ENCODE measurements at places on chromosomes 2 and 18.

- no peak for DNase-seq
These were observed 205.7 kb downstream of the ALK start for GRCh38 chr2:29715655-29716054.

DNA sequence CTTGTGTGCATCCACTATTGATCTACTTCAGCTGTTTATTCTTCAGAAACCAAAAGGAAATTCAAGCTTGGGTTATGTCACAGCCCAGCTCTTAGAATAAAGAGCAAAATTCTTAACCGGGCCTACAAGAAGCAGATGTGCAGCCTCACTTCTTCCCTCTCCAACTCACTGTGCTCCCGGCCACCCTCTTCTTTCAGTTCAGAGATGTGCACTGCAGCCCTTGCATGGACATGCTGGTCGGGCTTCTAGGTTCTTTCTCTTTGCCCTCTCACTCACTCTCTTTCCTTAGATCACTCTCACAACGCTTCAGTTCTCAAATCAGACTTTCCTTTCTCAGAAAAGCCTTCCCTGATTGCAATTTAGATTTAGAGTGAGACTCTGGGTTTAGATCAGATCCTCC lies 104.1 kb downstream of the CHN1 start:
- no peak for DNase-seq

DNA sequence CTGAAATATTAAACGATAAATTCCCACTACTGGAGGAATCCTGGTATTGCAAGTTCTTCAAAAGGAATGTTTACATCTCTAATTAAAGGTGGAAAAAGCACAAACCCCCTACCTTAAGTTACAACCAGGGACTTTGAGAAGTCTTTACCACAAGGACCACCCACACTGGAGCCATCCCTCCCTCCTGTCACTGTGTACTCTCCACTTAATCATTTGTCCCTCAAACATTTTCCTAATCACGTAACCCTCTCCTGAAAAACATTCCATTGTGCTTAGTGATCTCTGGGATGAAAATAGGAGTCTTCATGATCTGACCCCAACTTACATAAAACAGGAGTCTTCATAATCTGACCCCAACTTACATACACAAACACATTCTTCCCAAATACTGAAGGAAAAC lies 85.7 kb downstream of the SUCLG1 start:
- DNase-seq, result no peak

DNA sequence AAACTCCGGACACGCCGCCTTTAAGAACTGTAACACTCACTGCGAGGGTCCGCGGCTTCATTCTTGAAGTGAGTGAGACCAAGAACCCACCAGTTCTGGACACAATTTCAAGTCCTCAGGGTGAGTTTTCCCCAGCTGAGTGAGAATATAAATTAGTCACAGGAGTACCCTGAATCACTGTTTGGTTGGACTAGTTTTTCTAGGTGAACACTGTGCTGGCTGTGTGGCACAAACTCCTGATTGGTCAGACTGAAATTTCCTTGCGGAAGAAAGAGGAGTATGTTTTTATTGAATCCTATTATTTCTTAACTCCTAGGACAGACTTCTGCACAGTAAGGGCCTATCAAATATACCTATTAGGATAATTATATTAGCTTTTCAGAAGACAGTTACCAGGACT lies 288.1 kb upstream of the UBE2E3 start:
- DNase-seq, result no peak

GRCh38 chr18:45749918-45750689 lies 26.1 kb downstream of the SLC14A1 start:
- DNase-seq, result no peak

DNA sequence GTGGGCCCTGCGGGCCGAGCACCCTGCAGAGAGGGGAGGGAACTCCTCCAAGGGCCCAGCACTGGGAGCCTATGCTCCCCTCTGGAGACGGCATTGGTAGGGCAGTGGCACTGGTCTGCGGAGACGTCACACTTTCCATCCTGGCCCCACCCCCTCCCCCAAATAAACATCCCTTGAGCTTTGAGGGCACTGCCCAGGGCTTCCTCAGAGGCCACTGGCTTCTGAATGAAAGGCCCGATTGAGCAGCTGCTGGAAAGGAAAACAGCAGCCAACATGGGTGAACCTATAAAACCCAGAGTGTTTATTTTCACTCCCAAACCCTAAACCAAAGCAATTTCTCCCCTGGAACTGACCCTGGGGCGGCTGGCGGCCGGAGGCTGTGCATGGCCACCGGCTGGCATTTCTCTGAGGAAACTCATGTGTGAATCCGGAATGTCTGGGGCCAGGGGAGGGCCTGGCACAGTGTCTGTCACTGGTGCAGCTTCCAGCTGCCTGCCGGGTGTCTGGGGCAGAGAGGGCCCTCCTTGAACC lies 138.9 kb downstream of the DYSF start:
- DNase-seq, result no peak

- DNase-seq, result no peak
These were observed 58.2 kb downstream of the ANKMY1 start for GRCh38 chr2:240499309-240500301.

GRCh38 chr18:44466997-44467396 lies 213.7 kb upstream of the SETBP1 start:
- DNase-seq, result no peak

DNA sequence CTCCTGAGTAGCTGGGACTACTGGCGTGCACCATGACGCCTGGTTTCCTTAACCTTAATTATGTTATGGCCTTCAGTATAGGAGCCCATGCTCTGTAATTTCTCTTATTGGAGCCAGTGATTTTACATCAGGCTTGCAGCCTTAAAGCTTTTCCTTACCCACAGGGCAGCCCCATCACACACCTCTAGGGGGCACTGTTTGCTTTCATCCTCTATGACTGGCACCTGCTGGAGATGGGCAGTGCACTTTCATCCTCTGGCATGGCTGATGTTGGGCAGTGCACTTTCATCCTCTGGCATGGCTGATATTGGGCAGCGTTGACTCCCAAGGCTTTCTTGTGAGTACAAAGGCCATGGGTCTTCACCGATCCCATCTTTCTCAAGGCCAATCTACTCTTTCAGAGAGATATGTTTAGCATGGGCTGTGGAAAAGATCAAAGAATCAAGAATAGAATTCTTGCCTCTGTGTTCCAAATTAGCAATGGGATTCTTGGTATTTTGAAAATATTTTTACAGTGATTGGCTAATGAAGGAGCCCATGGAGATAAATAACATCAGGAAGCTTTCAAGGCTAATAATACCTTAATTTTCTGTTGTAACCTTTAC lies 80.7 kb upstream of the MEX3C start:
- DNase-seq, result no peak

DNA sequence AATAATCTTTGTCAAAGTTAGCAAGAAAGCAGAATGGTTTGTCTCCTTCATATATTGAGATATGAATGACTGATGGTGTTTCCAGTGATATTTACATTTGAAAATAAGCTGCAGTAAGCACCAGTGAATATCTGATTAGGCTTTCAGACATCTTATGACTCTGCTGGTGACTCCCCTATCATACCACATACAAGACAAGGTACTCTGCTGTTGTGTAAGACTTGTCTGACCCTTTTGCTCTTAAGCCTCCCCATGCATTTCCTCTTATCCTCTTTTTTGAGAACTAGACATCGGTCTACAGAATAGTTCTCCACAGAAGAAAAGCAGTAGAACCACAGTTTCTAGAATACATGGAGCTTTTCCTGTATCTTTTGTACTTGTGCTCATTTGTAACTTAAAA lies 9.3 kb downstream of the POLI start:
- DNase-seq, result no peak

Measured in stimulated activated CD8-positive, alpha-beta memory T cell treated with anti-CD3 and anti-CD28 coated beads, Interleukin-4, amount 100 ng/mL, for 1 hour (primary cell).